AML-193 (cell line): ENCODE measurements at places on chromosomes 6 and 20.

GRCh38 chr6:168968228-168968627, 285.4 kb downstream of the THBS2 start:
- no peak for DNase-seq

GRCh38 chr6:35318196-35319171, 20.9 kb downstream of the DEF6 start:
- DNase-seq: no peak

- peak; percentile 7 for DNase-seq
Observed at GRCh38 chr6:56004426-56004825, 129.0 kb upstream of the BMP5 start.

- DNase-seq: no peak
Observed at GRCh38 chr6:37695857-37696219, 1.8 kb downstream of the MDGA1 start.

- DNase-seq: no peak
Observed at GRCh38 chr6:155340464-155341129, 26.3 kb upstream of the TFB1M start.

DNA sequence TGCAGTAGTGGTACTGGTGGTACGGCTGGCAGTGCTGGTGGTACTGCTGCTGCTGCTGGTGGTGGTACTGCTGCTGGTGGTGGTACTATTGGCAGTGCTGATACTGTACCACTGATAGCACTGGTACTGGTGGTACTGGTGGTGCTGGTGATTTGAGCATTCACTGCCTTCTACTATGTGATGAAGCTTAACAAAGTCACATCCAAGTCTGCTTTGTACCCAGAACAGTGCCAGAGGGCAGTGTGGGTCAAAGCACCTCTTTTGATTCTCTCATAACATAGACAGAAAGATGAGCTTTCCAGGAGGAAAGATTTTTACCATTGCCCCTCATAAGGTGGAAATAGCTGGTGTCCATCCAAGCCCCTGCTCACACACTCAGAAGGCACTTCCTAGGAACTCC, 48.7 kb downstream of the ANKRD6 start:
- no peak for DNase-seq

GRCh38 chr6:30645989-30646388, 944 bp upstream of the C6orf136 start:
- no peak for DNase-seq

DNA sequence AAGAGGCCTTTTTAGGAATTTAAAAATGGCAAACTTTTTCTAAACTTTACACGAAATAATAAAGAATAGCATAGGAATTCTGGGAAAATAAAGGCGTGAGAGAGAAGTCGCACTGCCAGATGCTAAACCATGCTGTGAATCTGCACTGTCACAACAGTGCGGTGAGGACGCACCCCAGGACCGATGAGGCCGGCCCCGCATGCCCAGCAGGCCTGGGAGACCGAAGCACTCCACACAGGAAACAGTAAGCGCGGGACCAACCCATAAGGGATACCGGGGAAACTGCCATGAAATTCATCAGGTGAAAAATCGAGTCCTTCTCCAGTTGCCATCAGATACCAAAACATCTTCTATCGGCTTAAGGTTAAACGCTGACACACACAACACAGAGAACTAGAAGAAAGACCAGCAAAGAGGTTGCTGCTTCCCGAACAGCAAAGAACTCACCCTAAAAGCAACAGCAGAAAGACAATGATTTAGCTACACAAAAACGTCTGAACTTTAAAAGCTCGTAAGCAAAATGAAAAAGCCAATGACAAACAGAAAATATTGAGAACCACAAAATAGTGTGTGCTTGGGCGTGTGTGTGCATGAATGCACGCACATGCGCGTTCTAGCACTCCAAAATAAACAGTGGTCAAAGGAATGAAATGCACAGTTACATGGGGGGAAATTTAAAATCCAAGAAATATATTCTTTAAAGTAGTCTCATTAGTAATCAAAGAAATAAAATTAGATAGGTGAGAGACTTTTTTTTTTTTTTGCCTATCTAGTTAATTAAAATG, 15.4 kb downstream of the RAMACL start:
- DNase-seq: no peak

GRCh38 chr6:63792736-63793464, 157.3 kb downstream of the PHF3 start:
- no peak for DNase-seq

- DNase-seq: no peak
Observed at GRCh38 chr6:24718449-24719124, 367 bp downstream of the C6orf62 start.

GRCh38 chr6:131951576-131952230, 531 bp upstream of the CCN2 start:
- no peak for DNase-seq

- no peak for DNase-seq
Observed at GRCh38 chr6:132365281-132365907, 35.9 kb downstream of the MOXD1 start.

- DNase-seq: no peak
Observed at GRCh38 chr6:18423426-18423825, 36.3 kb downstream of the RNF144B start.

DNA sequence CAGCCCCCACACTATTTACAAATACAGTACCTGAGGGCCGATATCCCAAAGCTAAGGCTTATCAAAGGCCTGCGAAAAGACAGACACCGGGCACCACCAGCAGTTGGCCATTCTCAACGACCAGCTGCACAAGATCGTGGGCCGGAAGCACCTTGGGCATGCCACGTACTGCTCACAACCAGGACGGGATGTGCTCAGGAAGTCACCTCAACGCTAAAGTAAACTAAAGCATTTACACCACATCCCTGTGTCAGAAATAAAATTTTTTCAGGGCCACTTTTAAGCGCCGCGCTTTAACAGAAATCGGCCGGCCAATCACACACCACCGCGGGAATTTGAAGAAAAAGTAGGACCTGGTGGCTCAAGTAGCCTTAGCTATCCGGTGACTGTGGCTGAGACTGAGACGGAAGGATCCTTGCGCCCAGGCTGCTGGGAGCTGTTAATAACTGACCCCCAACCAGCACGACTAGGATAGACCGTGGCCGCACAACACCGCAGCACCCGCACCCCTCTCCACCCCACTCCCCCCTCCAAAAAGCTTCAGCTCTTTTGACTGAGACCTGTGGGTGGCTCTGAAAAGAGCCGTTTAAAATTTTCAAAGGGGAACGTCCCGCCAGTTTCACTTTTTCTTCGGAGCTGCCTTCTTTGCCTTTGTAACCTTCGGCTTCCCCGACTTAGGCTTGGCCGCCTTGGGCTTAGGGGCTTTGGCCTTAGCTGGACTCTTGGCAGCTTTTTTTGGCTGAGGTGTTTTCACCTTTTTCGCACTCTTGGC, 131.2 kb upstream of the BTN3A2 start:
- no peak for DNase-seq

DNA sequence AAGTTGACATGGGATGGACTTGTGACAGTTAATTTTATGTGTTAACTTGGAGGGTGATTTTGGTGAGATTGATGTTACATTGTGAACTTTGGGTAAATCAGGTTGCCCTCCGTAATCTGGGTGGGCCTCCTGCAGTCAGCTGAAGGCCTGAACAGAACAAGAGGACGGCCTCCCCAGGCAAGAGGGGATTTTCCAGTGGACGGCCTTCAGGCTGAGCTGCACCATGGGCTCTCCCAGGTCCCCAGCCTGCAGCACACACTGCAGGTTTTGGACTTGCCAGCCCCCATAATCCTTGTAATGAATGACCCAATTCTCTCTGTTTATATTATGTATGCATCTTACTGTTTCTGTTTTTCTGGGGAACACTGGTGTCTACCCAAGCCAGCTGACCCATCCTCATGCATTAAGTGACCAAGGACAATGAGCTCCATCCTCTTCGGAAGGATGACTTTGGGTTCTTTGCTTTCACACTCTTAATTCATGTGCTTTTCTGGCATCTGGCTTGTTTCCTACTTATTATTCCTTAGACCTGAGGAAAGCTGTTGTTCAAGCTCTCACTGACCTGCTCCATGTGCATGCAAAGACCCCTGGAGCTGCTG, 64.2 kb downstream of the DACT2 start:
- DNase-seq: no peak

- DNase-seq: no peak
Observed at GRCh38 chr6:47163536-47163935, 121.4 kb upstream of the ADGRF1 start.

DNA sequence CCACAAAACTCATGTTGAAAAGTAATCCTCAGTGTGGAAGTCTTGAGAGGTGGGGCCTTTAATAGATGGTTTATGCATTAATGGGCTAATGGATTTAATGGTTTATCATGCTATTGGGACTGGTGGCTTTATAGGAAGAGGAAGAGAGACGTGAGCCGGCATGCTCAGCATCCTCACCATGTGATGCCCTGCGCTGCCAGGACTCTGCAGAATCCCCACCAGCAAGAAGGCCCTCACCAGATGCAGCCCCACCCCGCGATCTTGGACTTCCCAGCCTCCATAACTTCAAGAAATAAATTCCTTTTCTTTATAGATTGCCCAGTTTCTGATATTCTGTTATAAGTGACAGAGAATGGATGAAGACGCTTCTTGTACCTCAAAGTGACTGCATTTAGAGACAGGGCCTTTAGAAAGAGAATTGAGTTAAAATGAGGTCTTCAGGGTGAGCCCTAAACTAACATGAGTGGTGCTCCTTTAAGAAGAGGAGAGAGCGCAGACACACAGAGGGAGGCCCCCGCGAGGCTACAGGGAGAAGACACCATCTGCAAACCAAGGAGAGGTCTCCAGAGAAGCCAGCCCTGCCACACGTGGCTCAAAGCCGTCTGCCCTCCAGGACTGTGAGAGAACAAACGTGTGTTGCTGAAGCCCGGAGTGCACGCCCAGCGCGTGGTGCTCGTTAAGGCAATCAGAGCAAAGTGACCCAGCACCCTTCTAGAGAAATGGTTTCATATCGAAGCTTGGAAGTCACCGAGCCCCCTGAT, 56.9 kb downstream of the IRF4 start:
- DNase-seq: no peak

GRCh38 chr20:34074101-34074760, 37.8 kb downstream of the EIF2S2 start:
- no peak for DNase-seq

DNA sequence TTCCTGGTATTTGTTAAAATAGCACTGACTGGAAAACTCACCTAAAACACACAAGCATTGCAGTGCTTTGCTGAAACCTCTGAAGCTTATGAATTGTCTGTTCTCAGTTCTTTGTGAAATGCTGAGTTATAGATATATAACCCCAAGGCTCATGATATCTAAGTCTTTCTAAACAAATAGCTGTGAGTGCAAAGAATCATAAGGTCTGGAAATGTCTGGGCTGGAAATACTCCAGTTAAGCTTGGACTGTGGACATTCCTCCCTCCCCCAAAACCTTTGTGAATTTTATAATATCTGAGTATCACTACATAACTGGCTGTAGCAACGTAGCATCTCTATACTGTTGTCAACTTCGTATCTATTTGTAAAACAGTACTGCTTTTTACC, 69.1 kb downstream of the CBLN4 start:
- no peak for DNase-seq

DNA sequence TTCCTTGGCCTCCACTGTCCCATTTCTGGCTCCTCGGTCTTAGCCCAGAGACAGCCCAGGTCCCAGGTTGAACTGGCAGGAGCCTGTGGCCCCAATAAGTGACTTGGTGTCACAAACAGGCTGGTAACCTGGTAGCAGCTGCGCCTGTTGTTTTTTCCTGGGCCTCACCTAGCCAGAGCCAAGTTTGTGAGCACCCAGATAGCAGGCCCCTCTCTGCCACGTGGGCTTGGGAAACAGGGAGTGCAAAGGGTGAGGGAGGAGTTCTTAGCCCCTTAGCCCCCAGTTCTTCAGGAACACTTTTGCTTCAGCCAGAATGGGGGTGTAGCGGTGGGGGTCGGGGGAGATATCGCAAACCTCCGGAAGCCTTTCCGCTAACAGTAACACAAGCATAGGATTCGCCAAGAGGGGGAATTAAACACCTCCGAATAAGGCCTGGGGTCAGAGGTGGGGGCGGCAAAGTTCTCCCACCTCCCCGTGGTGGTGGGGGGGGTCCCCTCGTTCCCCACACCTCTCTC, 760 bp downstream of the C6orf132 start:
- no peak for DNase-seq

DNA sequence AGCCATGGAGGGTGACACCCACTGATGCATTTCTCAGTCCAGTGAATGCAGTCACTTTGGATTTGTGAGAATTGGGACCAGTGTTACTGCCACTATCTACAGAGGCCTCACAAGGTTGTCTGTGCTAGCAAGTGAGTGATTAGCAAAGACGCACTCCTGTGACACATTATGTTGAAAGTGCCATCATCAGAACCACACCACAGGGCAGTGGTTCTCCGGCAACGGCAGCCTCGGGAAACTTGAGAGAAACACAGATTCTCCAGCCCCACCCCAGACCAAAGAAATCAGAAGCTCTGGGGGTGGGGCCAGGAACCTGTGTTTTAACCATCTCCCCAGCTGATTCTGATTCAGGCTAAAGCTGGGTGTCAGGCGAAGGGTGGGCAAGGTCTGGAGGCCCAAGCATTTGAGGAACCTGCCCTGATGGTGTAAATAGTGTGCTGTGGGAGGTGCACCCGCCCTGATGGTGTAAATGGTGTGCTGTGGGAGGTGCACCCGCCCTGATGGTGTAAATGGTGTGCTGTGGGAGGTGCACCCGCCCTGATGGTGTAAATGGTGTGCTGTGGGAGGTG, 39.9 kb downstream of the TMEM242 start:
- no peak for DNase-seq

- no peak for DNase-seq
Observed at GRCh38 chr6:170151321-170151771, 139.5 kb downstream of the DLL1 start.

- DNase-seq: no peak
Observed at GRCh38 chr6:88872962-88873361, 90.5 kb downstream of the RNGTT start.

DNA sequence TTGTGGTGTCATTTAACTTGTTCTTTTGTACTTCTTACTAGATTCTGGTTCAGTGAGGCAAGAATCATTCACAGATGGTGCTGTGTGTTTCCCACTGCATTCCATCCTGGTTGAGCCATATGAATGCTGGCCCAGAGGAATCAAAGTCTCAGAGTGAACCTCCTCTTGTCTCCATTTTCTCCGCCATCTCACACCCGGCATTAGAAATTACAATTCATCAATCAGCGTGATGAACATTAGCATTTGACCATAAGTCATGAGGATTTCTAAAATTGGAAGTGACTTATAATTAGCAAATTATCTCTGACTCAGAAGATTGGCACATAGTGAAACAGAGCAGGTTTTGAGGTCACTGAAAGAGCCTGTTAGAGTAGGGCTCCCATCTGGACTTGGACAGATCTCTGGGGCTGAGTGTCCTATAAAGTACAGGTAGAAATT, 25.2 kb downstream of the TNFAIP3 start:
- no peak for DNase-seq

GRCh38 chr6:136063096-136063495, 187.0 kb downstream of the MTFR2 start:
- no peak for DNase-seq
